Left kidney (tissue), 8 donors: ENCODE measurements at places on chromosomes 7 and 10.

DNA sequence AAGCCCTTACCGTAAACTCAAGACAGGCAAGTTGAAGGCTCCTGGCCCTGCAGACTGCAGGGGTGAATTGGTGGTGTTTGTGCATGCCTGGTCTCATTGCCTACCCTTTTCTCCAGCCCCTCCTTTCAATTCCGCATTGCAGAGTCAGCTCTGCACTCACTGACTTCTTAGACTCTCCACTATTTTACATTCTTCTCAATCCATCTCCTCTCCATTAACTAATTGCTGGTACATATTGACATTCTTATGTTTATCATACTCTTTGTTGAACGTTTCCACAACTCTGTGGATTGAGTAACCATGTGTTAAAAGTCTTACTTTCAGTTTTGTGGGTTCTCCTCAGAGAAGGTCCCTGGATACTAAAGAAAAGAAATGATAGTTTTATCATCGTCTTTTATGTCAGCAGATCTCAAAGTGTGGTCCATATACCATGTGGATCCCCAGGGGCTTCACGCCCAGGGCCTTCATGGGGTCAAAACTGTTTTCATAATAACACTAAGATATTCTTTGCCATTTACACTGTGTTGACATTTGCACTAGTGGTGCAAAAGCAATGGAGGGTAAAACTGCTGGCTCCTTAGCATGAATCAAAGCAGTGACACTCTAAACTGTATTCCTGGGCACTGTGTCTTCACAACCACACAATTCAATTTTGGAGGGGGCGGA is 135.4 kb upstream of the FZD1 start:
- no peak for DNase-seq

DNA sequence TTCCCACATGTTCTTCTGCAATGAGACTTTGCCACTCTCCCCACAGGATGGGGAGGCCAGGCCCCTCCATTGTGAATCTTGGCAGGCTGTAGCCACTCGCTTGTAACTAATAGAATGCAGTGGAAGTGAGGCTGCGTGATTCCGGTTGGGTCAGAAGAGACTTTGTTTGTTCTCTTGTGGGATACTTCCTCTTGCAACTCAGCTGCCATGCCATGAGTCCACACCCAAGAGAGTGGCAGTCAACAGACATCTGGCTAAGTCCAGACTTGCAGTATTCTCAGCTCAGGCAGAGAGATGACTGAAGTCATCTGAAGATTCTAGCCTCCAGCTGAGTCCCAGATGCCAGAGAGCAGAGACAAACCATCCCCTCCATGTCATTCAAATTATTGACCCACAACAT is 153.4 kb upstream of the GDF10 start:
- no peak for DNase-seq

DNA sequence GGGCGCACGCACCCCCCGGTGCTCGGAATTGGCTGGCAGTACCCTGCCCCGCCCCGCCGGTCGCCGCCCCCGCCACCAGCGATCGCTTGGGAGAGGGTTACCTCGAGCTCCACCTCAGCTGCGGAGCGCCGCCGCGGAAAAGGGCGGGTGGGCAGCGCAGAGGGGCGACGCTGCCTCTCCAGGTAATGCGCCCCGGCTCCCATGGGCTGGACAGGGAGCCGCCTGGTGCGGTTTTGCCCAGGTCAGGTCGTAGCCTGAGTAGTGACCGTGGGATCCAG is 1.3 kb downstream of the PFKFB3 start:
- no peak for DNase-seq

DNA sequence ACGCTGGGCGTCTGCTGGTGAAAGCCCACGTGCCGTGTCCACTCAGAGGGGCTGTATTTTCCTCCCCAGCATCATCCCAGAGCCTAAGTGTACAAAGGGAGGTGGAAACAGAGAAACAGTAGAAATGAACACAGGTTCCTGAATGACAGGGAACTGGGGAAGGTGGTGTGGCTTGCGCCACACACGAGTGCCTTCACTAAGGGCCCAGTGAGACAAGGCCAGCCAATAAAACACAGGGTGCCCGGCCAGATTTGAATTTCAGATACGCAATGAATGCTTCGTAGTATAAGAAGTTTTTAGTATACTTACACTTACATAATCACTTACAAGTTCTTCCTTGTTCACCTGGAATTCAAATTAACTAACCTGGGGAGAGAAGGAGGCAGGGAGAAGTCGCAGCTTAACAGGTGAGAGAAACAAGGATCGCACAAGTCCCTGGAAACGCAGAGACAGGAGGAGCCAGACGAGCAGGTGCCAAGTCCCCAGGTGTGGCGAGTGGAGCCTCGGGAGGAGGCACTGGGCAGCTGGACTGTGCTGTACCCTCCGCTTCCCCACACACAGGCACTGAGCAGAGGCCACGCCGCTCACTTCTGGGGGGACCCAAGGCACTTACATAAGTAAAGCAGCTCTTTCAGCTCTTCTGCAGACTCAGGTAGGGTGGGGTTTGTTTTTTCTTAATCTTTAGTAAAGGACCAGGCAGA is 105.2 kb upstream of the MGMT start:
- DNase-seq, result no peak

DNA sequence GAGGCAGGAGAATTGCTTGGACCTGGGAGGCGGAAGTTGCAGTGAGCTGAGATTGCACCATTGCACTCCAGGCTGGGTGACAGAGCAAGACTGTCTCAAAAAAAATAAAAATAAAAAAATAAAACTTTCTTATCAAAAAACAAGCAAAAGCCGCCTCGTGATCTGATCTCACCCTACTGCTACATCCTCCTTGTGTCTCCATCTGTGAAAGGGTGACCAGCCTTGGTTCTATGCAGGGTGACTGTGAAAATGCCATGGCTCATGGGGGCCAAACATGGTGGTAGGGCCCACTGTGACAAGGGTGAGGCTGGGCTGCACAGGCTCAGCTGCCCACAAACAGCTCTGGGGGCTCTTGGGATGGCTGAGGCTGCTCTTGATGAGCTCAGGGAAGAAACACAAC is 968 bp upstream of the OPN4 start:
- DNase-seq, result no peak

DNA sequence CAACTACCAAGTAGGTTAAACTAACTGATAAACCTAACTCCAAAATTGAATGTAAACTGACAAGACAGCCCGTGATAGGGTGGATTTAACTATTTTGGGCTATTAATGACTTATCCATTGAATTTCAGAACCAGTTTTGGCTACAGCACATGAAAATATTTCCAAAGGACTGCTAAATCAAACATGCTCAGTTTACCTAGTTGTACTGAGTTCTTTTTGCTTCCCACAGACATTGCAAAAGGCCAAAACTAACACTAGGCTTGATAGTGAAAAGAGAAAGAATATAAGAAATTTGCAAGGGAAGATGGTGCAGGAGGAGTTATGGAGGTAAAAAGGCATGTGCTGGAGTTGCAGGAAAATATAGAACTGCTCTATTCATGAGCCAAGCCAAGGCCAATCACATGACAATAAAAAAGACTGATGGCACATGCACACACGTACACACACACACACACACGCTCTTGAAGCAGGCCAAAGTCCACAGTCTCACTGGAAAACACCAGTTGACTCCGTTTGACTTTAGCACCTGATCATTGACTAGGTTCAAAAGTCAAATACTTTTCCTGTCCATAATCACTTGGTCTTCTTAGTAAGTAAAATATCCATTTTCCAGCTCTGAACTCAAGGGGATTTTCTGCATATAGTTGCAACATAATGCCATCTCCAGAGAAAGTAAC is 76.0 kb upstream of the AGBL3 start:
- no peak for DNase-seq

DNA sequence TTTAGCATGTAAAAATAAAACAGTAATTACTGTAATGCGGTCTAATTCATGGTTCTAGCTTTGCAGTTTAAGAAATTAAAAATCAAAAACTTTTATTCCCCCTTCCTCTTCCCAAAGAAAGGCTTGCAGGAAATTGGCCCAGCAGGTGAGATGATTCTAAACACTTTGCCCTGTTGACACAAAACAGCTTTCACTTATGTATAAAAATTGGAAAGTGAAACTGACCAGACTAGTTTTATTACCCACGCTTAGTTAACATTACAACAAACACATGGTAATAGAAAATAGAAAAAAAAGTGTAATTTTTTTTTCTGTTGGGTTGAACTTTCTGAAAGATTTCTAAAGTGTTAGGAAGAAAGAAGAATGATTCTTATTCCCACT is 1.2 kb upstream of the CCDC6 start:
- DNase-seq, result no peak
